ENCODE measurements at places on chromosomes 13 and 19.

DNA sequence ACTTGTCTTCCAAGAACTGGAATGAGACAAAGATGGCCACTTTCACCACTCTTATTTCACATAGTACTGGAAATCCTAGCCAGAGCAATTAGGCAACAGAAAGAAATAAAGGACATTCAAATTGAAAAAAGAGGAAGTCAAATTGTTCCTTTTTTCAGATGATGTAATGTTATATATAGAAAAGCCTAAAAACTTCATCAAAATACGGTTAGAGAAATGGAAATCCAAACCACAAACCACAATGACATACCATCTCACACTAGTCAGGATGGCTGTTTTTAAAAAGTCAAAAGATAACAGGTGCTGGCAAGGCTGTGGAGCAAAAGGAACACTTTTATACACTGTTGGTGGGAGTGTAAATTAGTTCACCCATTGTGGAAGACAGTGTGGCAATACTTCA, 113.3 kb upstream of the SPRY2 start:
- no peak for DNase-seq

DNA sequence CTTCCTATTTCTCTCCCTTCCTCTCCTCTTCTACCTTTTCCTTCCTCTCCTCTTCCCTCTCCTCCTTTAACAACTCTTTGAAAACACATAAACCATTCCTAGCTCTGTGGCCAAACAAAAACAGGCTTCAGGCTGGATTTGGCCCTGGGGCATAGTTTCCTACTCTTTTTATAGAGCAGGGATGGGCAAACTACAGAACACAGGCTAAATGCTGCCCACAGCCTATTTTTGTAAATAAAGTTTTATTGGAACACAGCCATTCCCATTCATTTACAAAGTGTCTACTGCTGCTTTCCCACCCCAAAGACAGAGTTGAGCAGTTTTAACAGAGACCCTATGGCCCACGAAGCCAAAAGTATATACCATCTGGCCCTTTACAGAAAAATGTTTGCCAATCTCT, 35.4 kb downstream of the LHFPL6 start:
- no peak for DNase-seq

DNA sequence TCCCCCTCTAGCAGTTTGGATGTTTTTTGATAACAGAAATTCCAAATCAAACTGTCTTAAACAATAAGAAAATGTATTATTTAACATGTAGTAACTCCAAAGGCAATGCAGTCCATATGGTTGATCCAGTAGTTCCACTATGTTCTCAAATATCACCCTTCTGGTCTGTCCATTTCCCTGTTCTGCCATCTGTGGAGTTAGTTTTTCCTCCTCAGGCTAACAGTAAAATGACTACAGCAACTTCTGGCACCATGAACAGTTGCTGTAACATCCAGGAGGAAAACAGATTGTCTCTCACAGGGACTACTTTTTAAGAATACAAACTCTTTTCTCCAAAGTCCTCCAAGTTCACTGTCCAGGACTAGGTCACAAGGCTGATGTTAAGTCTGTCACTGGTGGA, 455.4 kb downstream of the FGF14 start:
- DNase-seq = no peak

- DNase-seq = peak; percentile 93
Observed at GRCh38 chr19:58097781-58098681, at the start of gene ZSCAN18. Gene ZSCAN18, minus strand, starts transcription at chr19:58098231. Its CDS starts 7,964 bp downstream, at chr19:58090267.

DNA sequence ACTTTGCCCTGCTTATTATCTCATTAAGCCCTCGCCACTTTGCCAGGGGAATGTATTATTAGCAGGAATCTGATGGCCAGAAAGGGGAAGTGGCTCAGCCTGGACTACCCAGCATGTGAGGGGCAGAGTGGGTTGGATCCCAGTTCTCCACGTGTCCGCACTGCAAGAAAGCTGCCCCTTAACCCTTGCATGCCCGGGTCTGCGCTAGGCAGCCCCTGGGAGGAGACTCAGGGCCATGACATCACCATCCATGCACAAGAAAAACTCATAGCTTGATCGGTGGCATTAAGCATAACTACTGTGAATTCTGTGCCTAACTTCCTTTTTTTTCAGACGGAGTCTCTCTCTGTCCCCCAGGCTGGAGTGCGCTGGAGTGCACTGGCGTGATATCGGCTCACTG, 8.9 kb downstream of the CACNG8 start:
- DNase-seq = no peak

- DNase-seq = no peak
Observed at GRCh38 chr13:50106559-50106958, 91.3 kb downstream of the KCNRG start.

DNA sequence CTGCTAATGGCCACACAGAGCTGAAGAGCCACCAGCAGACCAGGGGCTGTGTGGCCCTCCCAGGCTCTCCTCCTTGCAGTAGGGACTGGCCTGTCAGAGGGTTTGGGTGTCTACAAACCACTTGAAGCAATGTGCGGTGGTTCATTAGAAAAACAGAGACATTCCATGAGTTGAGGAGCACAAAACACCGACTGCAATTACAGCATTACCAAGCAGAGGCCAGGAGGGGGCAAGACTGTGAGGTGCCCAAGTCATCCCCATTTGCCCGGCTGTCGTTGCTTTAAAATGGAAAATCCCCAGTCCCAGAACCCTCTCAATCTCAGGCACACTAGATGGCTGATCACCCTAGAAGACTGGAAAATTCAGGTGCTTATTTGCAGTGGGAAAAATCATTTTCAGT, 15.0 kb downstream of the TMTC4 start:
- no peak for DNase-seq

GRCh38 chr13:35499196-35499662, 22.7 kb upstream of the MAB21L1 start:
- no peak for DNase-seq

DNA sequence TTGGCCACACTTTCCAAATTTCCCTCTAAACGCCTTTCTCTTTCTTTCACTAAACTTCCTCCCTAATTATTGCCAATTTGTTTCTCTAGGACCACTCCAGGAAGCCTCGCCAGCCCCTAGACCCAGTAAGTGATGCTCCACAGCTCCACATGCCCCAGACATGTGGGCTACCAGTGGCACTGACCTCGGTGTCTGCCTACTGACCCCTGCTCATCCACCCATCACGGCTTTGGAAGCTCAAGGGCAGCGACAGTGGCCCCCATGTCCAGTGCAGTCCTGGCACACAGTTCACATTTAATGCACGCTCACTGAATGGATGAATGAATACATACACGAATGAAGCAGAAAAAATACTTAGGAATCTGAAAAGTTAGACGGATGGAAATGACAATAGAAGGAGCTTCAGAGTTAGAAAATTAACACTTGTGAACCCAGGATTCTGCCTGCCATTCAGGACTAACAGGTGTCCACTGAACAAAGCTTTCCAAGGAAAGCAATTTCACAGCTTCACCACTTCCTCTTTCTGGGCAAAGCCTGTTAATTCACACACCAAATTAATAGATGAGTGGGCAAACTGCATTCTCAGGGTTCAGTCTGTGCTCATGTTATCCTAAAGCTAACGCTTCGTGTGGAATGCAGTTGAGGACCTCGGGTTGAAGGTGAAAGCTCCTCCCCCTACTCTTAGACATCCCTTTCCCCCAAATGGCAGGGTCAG, 50.9 kb downstream of the CCDC70 start:
- no peak for DNase-seq

- peak; percentile 79 for DNase-seq
Observed at GRCh38 chr19:46704379-46705076, 12.4 kb downstream of the PRKD2 start.

GRCh38 chr19:52724701-52725514, 9.9 kb downstream of the ZNF611 start:
- no peak for DNase-seq

- DNase-seq = no peak
Observed at GRCh38 chr13:34030782-34031181, 212.8 kb downstream of the RFC3 start.

- DNase-seq = no peak
Observed at GRCh38 chr13:42486711-42487198, 87.2 kb upstream of the TNFSF11 start.

- DNase-seq = no peak
Observed at GRCh38 chr19:51123802-51124201, 904 bp upstream of the SIGLEC9 start.

DNA sequence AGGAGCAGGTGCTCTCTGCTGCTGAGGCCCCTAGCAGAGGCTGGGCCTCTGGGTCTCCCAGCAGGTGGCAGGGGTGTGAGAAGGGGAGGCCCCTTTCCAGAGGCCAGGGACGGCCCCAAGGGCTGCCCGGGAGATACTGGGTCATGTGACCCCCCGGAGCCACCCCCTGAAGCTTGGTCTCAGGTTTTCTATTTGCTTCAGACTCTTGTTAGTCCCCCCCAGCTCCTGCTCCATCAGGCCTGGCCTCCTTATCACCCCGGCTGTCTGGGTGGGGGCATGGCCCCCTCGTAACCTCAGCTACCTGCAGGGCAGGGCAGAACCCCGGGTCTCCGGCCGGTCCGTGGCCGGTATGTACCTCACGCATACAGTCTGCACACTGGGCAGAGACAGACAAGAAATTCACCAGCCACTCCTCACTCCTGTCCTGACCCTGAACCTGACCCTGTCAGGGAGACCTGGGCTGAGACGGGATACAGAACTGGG, 13.2 kb upstream of the TCF3 start:
- DNase-seq = no peak

- no peak for DNase-seq
Observed at GRCh38 chr13:60646620-60647019, 249.6 kb downstream of the TDRD3 start.

DNA sequence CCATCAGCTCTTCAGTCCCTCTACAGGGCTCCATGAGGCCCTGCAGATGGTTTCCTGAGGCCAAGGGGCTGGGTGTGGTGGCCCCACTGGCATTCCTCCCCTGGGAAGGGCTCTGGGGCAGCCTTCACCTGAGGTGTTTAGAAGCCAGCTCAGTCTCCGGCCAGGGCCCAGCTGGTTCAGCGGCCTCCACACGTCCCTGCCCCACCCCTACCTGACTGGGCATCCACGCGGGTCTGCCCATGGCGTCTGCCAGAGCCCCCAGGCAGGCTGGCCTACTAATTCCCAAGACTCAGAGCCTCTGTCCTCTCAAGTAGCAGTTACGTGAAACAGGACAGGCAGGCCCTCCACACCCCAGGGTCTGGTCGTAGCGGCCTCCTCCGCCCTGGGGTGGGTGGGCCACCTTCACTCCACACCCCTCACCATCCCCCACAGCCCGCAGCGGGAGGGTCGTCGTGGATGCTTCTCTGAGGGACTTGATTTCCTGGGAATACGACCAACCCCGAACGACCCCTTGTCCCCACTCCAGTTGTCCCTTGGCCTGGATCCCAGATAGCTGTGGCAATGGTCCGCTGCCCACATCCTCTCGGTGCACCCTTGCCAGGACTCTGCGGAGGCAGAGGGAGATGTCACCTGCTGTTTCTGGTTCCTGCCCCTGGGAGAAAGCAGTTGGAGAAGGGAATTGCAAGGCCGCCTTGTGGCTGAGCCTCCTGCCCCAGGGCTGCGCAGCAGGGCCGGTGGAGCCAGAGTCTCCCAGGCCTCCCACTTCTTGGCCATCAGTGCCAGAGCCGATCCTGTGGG, 24.3 kb downstream of the CAPN12 start:
- DNase-seq = no peak

DNA sequence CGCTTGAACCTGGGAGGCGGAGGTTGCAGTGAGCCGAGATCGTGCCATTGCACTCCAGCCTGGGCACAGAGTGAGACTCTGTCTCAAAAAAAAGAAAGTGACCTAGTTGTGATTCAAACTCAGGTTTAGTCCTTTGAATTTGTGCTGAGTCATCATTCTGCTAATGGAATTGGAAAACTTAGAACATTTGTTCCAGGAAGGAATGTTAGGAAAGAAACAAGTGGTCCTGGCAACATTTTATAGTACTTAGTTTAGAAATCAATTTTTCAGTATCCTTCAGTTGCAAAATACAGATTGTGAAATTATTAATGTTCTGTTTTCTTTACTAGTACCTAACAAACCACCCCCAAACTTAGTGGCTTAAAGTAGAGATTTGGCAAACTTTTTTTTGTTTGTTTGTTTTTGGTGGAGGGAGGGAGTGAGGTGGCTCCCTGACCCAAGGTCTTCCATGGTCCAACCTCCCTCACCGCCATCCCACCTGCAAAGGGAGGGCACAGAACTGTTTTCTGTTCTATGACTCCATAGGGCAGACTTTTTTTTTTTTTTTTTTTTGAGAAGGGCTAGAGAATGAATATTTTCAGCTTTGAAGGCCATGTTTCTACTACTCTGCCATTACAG, 9.2 kb upstream of the SULT2A1 start:
- no peak for DNase-seq

DNA sequence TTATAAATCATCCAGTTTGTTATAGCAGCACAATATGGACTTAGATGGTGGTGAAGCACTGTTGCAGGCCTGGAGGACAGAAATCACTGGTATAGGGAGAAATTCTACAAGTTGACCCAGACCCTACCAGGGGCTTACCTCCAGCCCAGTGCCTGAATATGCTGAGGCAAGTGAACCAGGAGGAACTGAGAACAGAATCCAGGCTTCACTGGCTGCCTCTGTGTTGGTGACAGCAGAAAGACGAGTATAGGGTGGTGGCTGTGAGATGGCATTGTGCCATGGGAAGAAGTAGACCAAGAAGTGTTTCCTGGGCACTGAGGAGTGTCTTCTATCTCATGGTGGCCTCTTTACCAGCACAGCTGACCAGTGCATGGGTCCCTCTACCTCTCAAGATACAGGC, 15.9 kb upstream of the EID2 start:
- DNase-seq = no peak

DNA sequence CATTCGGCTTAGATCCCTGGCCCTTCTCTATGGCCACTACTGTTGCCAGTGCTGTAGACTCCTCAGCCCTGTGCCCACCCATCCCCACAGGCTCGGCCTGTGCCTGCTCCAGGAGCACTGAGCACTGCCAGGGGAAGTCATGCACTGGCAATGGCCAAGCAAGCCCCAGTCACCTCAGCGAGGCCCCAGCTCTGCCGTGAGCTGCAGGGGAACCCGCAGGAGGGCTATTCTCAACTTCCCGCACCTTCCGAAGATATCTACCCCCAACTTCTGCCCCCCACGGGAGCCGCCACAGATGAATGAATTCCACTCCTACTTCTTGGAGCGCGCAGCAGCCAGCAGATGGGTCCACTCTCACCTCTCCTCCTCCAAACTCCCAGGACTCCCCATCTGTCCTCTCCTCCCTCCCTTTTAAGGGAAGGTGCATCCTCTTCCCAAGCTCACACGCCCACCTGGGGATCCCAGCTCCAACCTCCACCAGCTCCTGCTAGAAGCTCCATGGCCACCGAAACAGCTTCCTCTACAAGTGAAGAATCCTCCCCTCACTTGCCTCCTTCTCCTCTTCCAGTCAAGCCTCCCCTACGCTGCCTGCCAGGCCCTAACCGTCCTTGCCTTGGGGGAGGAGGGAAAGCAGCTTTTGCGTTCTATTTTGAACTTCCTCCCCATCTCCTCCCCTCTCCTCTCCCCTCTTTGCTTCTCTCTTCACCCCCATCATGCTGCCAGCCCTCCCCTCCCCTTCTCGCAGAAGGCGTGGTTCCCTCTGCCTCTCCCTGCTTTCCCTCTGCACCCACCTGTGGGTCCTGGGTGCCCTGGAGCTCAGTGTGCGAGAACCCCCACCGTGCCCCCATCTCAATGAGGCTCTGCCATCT, 52.2 kb downstream of the PEPD start:
- DNase-seq = no peak

Data from activated naive CD8-positive, alpha-beta T cell treated with anti-CD3 and anti-CD28 coated beads, Interleukin-2, amount 50 U/mL, for 16 hours (primary cell).